ENCODE measurements at places on chromosomes 6 and 20.

DNA sequence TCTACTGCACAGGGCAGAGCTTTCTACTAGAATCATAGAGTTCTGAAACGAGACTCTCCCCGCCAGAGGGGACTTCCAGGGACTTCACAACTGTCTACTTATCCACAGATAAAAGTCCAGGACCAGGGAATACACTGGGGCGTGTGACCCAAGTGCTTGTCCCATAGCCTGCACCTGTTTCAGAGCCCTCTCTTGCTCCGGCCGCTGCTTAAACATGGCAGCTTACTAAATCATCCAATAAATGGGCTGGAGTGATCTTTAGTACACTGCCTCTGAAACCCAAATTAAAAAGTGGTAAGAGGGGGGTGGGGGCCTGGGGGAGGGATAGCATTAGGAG lies 8.9 kb upstream of the RAB44 start:
- no peak for DNase-seq

DNA sequence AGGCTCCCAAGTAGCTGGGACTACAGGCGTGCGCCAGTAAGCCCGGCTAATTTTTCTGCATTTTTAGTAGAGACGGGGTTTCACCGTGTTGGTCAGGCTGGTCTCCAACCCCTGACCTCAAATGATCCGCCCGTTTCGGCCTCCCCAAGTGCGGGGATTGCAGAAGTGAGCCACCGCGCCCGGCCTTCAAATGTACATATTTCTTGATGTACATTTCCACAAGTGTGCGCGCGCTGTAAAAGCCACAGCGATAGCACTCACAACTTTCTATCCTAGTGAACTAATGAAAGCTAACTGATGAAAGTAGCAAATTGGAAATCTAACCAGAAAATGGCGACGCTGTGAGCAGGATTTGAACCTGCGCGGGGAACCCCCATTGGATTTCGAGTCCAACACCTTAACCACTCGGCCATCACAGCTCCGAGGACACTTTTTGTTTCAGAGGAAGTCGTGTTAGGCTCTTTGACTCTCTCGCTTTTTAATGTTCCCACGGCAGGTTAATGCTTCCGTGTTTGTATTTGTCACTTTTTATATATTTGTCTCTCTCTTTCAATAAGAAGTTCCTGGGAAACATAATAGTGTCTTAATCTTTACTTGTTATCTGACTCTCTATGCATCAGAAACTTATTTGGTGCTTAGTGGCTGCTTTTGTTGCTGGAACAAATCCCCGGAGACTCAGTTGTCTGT lies 199.4 kb upstream of the ZNF184 start:
- DNase-seq, result peak; percentile 65

GRCh38 chr6:81648502-81648901 lies 104.0 kb downstream of the TENT5A start:
- no peak for DNase-seq

DNA sequence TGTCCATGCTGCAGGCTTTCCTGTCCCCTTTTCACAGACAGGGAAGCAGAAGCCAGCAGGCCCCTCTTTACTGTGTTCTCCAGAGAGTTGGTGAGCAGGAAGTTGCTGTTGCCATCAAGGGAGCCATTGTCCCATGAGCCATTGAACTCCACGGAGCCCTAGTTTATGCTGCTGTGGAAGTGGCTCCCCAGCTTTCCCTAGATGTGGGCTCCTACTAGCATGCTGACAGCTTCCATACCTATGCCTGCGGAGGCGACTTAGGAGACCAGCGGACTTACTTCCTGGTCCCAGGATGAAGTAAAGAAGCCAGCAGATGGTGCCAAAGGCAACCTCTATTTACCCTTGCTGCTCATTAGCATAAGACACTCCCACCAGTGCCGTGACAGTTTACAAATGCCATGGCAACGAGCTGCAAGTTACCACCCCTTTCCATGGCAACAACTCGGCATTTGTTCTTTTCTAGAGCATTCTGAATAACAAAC lies 30.8 kb upstream of the FKBP1A start:
- DNase-seq, result peak; percentile 70

DNA sequence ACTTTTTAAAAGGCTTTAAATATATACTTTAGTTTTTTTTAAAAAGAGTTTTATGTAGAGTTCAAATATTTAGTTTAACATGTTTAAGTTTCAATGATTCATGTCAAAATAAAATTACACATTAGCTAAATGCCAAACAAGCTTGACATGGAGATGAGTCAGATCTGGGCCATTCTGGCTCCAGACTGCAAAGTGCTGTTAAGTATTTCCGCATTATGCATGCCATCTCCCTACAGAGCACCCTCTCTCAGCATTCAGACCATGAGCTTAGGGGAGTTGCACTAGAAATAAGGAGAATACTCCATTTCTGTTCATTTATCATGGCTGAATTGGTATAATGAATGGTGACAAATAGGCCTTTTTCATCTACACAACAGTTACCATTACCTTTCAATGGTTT lies 21.5 kb upstream of the HS3ST5 start:
- DNase-seq, result no peak

GRCh38 chr6:126743076-126743475 lies 375.4 kb upstream of the RSPO3 start:
- no peak for DNase-seq

GRCh38 chr6:140636908-140637402 lies 1262.5 kb upstream of the CITED2 start:
- DNase-seq, result peak; percentile 42

- DNase-seq, result peak; percentile 59
Measured at GRCh38 chr20:45890077-45890984, 677 bp downstream of the NEURL2 start.

- DNase-seq, result no peak
Measured at GRCh38 chr6:168043848-168044415, 35.1 kb downstream of the FRMD1 start.

DNA sequence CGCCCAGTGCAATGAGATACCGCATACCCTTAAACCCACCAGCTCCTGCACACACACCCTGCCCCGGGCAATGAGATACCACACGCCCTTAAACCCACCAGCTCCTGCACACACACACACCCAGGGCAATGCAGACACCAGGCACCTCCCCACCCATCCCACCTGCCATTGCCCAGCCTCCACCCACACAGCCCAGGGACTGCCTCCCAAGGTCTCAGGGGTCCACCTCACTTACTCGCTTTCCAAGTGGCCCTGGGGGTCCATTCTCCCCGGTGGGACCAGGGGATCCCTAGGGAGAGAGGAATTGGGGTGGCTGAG lies 24.0 kb downstream of the COL11A2 start:
- no peak for DNase-seq

DNA sequence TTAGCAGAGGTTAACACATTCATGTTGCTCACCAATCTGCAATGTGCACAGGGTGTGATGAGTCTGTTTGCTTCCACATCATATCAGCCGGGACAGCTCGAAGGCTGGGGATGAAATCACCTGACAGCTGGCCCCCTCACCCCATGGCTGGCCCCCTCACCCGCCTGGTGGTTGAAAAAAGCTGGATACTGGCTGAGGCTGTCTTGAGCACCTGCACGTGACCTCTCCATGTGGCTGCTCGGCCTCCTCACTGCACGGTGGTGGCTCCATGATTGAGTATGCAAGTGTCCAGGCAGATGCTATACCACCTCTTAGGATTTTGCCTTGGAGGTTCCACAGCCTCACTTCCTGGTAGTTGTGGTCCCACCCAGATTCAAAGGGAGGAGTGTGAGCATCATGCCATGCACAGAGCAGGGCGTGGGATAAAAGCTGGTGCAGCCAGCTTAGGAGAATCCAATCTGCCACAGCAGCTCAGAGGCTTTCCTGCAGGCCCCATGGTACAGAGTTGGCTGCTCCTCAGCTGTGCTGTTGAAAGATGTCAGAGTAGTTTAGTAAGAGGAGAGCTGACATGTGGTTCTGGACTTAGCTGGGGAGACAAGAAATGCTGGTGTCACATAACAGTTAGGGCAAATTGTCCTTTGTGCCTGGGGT lies 29.6 kb upstream of the SYNDIG1 start:
- no peak for DNase-seq

- DNase-seq, result peak; percentile 28
Measured at GRCh38 chr6:75285283-75285639, 669 bp upstream of the TMEM30A start.

- peak; percentile 91 for DNase-seq
Measured at GRCh38 chr6:35363293-35363750, 21.0 kb downstream of the PPARD start.

DNA sequence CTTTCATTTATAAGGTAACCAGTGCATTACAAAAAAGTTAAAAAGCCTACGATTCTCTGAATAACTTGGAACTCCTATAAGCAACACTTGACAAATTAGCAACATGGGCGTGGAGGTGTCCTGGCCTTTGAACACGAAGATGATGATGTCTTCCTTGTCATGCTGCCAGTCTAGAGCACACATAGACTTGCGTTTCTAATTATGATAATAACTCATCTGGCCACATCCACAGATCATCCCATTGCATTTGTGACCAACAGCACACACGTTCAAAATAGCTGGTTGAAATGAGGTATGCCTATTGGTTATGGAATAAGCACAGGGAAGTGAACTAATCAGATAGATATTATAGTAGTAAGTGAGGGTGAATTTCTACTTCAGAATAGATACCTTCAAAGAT lies 608.9 kb downstream of the PRKN start:
- DNase-seq, result no peak

DNA sequence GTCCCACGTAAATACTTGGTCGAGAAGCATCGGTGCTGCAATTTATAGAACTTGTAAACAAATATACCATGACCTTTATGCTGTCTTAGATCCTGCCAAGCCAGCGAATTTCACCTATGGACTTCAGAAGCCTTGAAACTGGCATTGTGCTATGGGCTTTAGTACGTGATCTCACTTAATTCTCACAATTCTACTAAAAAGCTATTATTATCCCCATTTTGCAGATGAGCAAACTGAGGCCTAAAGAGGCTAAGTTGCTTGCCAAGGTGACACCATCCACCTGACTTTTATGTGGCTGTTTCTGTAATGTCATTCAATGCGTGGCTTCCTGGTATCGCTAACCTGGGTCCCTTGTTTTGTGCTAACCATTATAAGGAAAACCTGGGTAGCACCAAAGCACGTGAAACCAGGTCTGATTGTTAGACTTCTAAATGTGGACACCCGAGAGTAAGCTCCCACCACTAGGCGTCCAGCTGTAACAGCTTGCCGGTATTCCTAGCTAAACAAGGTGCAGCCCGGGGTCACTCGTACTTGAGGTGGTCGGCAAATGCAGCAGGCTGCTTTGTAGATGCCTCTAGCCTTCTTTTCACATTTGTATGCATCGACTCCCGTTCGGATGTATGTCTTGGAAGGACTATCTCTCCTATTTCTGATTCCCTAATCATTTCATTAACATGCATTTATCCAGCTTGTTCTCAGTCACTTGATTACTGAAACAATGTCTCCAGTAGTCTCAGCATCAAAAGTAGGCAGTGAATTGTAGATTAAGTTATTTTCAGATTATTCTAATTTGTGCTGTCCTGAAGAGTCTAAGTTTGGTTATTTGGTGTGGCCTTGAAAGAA lies 1.1 kb downstream of the SYNJ2 start:
- DNase-seq, result no peak

GRCh38 chr20:6925744-6926278 lies 158.3 kb downstream of the BMP2 start:
- DNase-seq, result no peak

DNA sequence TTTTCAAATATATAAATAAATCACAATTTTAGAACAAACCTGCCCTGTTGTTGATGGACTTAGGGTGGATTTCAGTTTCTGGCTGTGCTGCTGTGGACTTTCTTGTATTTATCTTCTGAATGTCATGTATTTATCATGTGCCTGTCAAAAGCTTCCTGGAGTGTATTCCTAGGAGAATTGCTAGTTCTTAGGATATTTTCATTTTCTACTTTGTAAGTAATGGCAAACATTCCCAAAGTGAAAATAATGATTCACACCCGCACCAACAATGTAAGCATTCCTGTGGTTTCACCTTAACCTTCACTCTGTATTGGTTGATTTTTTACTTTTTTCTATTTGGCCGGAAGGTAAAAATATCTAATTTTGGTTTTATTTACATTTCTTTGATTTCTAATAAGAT lies 387.8 kb downstream of the SMOC2 start:
- DNase-seq, result no peak

DNA sequence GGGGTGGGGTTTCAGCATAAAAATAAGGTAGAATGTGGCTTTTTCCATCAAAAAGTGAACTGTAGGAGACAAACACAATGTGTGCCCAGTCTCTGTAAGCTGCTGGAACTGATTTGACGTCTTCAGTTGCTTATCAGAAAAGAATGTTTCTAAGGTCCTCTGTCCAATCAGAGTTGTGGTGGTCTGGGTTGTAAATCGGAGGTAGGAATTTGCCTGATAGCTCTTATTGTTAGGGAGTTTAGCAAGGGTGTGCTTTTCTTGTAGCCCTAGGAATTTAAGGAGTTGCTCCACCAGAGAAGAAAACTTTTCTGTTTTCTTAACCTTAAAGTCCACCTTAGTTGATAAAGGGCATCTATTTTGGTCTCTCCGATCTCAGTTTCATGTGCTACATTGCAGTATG lies 10.4 kb upstream of the SSTR4 start:
- DNase-seq, result no peak

- no peak for DNase-seq
Measured at GRCh38 chr6:41607036-41607435, 31.2 kb upstream of the MDFI start.

DNA sequence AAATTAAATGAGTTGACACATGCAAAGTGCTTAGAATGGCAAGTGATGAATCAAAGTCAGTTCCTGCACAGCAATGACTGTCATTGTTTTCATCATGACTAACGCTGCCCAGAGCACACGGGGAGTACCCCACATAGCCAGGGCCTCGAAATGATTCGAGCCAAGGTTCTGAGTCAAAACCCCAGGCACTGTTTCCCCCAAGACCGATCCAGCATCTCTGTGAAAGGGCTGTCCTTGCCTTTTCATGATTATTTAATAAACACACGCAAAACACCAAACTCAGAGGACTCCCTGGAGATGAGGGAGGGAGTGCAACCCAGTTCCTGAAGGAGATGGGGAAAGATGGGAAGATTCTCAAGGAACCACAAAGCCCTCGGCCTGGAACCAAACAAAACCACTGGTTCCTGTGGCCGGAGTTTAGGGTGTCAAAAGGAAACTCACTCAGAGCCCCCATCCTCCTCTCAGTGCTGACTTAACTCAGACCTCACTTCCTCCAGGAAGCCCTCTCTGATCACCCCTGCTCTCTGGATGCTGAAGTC lies 3.8 kb downstream of the PREX1 start:
- peak; percentile 58 for DNase-seq

DNA sequence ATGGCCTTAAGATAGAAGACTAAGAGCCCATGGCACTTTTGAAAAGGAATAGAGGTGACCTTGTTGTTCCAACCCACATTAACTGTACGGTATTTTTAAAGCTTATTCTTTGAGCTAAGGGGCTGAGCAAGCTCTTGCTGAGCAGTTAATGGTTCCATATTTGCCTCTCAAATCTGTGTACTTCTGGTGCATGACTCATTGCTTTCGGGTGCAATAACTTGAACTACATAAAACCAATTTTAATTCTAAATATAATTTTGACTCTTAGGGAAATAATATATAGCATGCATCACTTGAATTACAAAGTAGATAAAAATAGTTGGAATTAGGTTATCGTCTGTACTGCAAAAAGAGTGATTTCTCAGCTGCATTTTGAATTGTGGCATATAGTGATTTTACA lies 348.1 kb upstream of the CITED2 start:
- peak; percentile 33 for DNase-seq

GRCh38 chr6:139742671-139743070 lies 368.2 kb upstream of the CITED2 start:
- DNase-seq, result no peak

- no peak for DNase-seq
Measured at GRCh38 chr6:108633436-108633835, 72.7 kb downstream of the FOXO3 start.

- DNase-seq, result no peak
Measured at GRCh38 chr6:10800810-10801209, 37.5 kb downstream of the MAK start.

- no peak for DNase-seq
Measured at GRCh38 chr6:110543106-110543505, 66.7 kb upstream of the SLC22A16 start.

Data from MV-4-11 (cell line).